ENCODE measurements at places on chromosomes 2 and 18.

DNA sequence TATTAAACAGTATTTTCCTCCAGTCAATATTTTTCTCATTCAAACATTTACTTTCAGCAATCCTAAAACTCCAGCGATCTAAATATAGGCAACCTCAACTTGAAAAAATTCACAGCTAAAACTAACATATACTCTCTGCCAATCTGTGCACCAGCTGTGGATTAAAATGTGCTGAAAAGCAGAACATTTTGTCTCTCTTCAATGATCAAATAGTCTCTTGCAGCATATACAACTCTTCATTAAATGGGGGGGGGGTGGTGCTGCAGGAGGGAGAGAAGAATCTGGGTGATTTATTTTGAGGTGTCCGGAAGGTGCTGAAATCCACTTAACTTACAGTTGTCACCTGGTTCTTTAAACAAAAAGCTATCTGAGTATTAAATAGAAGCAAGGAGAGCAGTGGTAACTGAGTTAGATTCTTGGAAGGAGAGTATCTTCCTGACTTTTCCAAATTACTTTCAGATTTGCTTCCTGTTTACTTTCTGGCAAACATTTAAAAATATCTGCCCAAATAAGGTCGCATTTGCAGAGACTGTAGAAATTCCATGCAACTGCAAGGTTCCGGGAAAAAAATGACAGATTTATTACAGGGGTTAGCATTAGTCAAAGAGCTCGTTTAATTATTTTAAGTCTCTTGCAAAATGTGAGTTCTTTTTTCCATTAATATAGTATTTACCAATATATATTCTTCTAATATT is 904.7 kb upstream of the ACVR2A start:
- no peak for DNase-seq

GRCh38 chr18:12308386-12309100 is 502 bp downstream of the TUBB6 start:
- no peak for DNase-seq

- no peak for DNase-seq
Observed at GRCh38 chr2:221612161-221612560, 40.1 kb upstream of the EPHA4 start.

DNA sequence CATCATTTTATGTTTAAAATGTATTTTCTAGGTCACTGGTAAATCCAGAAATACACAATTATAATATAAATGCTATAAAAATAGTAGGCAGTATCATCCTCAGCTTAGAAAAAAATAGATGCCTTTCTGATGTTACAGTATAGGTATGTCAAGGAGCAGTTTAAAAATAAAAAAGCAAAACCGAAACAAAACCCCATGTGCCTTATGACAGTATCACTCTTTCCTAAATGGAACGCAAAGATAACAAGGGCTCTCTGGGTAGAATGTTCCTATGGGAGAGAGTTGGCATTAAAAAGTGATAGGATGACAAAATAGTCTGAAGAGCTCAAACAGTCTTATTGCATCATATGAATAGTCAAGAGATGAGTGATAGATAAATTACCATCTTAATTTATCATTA is 172.1 kb downstream of the DSC3 start:
- no peak for DNase-seq

Measured in stimulated activated CD8-positive, alpha-beta memory T cell treated with anti-CD3 and anti-CD28 coated beads, Interleukin-7, amount 100 ng/mL, for 1 hour (primary cell).